ENCODE measurements at places on chromosomes 7 and 10.

GRCh38 chr10:46558392-46559185, 2.1 kb upstream of the GPRIN2 start:
- DNase-seq: no peak

DNA sequence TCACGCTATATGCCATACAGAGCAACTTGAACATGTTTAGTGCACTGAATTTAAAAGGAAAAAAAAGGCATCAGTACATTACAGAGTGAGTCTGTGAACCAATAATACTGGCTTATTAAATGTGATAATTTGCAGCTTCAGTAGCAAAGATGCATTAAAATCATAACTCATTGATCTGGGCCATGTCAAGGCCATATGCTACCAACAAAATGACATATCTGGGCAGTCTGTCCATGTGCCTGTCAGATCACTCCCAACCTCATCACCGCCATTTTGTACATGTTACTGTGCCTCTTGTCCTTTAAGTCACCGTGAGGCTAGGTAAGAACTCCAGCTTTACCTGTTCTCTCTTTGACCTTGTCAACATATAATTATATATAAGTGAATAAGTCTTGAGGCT, 307.4 kb upstream of the LRGUK start:
- DNase-seq: no peak

GRCh38 chr7:159098811-159099655, 45.6 kb downstream of the VIPR2 start:
- peak; percentile 15 for DNase-seq

DNA sequence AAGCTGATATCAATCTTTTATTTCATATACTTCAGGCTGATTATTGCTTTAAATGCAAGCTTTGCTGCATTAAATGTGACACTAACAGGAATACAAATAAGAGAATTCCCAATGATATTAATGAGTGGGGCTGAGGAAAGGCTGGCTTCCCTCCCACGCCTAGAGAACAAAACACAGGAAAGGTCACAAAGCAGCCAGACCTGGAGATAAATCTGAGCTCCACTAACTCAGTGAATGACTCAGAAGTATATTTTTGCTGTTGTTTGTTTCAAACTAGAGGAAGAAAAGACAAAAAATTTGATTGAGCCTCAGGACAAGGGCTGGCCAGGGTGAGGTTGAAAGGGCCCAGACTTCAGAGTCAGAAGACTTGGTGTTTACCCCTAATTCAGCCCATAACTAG, 88.1 kb downstream of the XPNPEP1 start:
- no peak for DNase-seq

- no peak for DNase-seq
Observed at GRCh38 chr10:5508161-5508604, 8.8 kb upstream of the CALML5 start.

GRCh38 chr7:112405286-112405685, 45.0 kb upstream of the IFRD1 start:
- no peak for DNase-seq

DNA sequence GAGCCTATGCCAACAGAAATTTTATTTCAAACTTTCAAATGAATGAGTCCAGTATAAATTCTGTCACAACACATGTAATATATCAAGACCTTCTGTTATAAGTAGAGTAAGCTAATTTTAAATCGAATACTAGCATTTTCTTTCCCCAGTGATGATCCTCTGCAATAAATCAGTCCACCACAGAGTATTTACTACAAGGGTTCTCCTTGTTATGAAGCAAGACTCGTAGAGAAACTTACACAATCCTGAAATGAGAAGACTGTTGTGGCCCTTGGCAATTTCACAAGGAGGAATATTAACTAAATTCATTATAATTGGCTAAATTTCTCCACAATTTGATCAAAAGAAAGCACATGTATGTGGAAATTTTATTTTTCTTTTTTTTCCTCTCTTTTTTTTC, 312.4 kb upstream of the DGKB start:
- DNase-seq: no peak

DNA sequence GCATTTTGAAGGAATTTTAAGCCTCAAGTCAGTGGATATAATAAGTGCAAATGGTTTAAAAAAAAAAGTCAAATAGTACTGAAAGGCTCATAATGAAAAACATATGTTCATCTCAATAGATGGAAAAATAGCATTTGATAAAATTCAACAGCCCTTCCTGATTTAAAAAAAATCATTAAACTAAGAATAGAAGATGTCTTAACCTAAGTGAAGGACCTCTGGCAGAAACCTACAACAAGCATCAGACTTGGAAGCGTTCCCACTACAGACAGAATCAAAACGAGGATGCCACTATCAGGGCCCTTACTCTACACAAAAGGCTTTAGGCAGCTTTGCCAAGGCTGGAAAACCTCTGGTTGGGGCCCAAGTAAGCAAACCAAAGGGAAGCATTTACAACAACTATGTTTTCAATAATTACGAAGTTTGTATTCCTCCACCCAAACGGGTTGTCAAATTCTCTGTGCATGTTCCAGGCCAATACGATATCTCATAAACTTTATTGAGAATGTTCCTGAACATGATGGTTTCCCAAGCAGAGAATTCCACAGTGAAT, 45.1 kb downstream of the CYTH3 start:
- peak; percentile 11 for DNase-seq

DNA sequence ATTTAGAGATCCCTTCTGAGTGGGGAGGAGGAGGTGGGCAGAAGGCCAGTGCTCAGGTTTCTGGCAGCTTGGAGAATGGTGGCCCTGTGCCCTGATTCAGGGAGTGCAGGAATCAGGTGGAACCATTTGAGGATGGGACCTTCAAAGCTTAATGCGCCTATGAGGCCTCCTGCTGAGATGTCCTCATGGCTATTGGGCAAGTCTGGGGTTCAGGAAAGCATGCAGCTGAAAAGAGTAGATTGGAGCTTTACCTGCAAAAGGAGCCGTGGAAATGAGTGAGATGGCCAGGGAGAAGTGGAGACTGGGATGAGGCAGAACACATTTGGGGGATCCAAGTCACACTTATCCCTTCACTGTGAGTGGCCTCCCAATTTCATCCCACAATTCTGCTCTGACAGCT, 6.1 kb downstream of the FFAR4 start:
- DNase-seq: no peak

- DNase-seq: peak; percentile 76
Observed at GRCh38 chr10:5944389-5945189, 32.8 kb downstream of the IL15RA start.

- no peak for DNase-seq
Observed at GRCh38 chr10:130498042-130498441, 361.9 kb downstream of the GLRX3 start.

DNA sequence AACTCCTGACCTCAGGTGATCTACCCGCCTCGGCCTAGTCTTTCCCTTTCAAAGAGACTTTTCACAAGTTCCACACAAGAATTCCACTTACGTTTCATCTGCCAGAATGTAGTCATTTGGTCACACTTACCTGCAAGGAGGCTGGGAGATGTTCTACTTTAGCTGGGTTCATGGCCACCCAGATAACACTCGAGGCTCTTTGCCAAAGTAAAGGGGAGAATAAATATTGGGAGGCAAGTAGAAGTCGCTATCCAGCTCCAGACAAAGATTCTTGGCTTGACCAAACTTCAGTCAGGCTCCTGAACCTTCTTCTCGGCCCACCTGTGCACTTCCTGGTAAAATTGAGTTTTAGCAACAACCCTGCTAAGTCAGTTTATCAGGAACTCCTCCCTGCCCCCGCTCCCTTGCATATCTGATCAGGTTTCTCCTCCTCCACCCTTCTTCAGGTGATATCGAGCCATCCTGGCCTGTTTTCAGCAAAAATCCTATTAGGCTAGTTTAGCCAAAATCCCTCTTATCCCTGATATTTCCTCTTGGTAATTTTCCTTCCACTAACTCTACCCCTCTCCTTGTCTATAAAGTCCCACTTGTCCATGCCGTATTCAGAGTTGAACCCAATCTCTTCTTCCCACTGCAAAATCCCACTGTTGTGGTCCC, 25.1 kb upstream of the SAMD8 start:
- no peak for DNase-seq

DNA sequence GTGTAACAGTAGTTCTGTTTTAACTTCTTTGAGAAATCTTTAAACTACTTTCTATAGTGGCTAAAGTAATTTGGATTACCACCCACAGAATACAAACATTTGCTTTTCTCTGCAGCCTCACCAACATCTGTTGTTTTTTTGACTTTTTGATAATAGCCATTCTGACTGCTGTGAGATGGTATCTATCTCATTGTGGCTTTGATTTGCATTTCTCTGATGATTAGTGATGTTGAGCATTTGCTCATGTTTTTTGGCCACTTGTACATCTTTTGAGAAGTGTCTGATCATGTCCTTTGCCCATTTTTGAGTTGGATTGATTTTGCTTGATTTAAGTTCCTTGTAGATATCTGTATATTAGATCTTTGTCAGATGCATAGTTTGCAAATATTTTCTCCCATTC, 66.7 kb downstream of the RNF133 start:
- no peak for DNase-seq

- no peak for DNase-seq
Observed at GRCh38 chr7:169276-170172, 22.8 kb upstream of the FAM20C start.

DNA sequence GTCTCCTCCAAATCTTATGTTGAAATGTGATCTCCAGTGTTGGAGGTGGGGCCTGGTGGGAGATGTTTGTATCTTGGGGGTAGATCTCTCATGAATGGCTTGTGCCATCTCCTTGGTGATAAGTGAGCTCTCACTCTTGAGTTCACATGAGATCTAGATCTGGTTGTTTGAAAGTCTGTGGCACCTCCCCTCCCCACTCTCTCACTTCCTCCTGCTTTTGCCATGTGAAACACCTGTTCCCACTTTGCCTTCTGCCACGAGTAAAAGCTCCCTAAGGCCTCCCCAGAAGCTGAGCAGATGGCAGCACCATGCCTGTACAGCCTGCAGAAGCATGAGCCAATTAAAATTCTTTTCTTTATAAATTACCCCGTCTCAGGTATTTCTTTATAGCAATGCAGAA, 23.5 kb downstream of the TMEM229A start:
- no peak for DNase-seq

DNA sequence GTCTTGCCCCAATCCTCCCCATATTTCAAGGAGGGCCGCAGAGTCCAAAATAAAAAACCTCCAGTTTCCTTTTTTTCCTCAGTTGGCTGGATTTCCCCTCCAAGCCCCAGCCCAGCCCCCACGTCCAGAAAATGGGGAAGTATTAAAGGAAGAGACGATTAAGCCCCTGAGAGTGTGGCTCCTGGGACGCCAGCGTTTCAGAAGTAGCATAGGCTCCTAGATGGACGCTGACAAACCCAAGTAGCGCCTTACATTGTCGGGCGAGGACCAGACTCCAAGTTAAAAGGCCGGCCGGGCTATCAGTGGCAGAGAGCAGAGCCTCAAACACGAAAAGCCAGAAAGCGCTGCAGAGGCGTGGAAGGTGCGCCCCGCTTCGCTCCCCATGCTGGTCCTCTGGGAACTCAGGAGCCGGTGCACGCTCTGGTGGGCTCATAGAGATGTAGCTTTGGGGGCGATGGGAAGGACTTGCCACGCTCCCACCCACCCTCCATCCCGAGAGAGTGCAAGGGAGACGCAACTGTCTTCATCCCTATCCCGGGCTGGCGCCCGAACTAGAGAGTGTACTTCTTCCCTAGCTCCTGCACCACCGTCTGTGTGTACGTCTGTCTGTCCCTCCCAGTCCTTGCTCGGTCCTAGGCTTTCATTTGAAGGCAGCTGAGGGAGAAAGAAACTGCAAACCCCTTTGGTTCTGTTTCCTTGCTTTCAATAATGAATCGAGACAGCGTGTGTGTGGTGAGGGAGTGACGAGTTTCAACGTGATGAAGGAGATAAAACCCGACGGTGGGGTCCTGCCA, 6.3 kb upstream of the EMX2 start:
- DNase-seq: no peak

DNA sequence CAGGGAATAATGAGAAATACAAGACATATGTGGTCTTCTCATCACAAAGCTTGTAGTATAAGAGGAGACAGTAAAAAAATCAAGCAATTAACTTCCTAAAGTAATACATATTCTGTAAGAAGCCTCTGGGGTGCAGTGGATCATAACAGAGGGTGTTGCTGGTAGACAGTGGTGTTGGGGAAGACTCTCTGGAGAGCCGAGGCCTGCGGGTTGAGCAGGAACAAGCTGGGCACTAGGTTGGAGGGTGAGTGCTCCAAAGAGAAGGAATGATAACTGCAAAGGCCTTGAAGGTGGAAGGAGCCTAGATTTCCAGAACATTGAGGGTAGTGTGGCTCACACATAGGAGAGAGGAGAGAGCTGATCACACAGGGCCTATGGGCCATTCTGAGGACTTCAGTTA, 1.5 kb downstream of the GIMAP4 start:
- no peak for DNase-seq

DNA sequence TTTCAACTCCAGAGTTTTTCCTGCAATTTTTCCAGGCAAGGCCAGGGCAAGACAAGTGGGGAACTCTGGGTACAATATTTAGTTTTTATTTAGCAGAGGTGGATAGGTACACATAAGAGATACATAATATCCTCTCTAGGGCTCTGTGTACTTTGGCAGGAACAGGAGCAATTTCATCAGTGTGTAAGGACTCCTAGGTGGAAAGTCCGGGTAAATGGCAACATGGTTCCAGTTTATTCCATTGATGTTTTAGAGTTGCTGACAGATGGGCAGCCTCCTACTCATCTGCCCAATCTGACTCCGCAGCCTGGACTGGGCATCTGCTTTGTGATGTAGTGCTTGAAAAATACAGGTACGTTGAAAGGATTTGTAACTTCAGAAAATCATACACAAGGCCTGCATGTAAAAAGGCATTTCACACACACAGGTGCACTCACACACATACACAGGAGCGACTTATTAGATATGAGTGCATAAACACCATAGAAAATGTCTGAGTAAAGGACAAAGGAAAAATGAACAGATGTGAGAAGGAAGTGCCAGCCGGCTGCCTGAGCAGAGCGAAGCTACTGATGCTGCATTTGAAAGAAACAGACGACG, 5.7 kb downstream of the PON1 start:
- no peak for DNase-seq

DNA sequence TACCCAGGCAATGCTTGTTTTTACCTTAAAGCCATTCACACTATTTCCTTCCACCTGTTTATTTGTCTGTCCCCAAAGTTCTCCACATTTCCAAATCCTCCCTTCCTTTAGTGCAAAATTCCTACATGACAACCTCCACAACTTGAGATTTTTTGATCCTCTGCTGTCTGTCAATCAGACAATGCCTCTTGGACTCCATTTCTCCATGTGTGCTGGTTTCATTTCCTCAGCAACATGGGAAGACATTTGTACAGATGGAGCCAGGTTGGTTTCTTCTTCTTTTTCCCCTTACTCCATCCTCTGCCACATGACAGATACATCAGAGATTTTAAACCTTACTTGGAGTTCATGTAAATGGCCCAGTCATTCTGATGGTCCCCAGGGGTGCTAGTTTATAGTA, 19.1 kb upstream of the GIMAP2 start:
- DNase-seq: no peak

All from large intestine (tissue), 12 donors.